ENCODE measurements at places on chromosomes 2 and 18.
A peak's percentile ranks its signal among the peaks of the same experiment; 100 is the strongest.

DNA sequence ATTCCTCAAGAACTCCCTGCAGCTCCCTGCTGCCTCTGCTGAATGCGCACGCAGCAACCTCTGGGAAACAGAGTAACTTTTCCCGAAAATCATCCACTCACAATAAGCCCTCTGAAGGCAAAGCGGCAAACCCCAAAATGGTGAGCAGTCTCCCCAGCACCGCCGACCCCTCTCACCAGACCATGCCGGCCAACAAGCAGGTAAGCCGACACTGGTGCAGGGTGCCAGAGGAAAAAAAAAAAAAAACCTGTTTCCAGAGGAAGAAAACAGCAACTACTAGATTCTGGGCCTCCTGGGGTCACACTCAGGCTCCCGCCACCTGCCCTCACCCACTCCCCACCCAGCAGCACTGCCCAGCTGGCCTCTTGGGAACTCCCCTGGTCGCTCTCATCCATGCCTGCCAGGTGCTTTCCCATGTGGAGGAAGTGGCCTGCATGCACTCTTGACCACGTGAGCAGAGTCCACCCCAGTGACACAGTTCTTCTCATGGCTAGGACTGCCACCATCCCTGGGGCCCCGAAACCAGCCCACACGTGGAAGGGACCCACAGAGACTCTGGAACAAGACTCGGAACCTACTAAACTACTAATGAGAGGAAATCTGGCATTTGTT lies 36.9 kb downstream of the KCTD18 start:
- DNase-seq: no peak

DNA sequence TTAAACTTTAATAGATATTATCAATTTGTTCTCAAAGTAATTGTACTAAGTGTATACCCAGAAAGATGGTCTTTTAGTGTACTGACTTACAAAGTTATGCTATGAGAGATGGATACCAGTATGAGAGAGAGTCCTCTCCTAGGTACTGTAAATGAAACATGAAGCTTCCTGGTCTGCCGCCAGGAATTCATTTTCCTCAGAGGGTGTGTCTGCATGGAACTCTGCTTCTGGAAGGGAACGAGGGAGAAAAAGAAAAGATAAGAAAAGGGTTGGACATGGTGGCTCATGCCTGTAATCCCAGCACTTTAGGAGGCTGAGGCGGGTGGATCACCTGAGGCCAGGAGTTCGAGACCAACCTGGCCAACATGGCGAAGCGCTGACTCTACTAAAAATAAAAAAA lies 2.2 kb upstream of the SSB start:
- no peak for DNase-seq

DNA sequence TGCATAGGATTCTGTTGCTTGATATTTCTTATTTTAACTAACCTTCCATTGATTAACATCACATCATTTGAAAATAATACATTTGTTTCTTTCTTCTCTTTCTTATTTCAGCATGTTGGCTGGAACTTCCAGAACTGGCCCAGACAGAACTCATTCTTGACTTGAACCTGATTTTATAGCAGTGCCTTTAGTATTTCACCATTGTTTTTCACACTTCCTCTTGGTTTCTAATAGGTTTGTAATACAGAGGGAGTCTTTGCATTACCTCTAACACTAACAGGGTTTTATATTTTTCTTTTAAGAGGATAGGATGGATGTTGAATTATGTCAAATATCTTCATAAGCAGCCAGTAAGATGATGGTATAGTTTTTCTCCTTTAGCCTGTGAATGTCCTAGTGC lies 39.2 kb downstream of the SEMA4F start:
- no peak for DNase-seq

GRCh38 chr2:2033691-2034090 lies 289.4 kb upstream of the PXDN start:
- no peak for DNase-seq

DNA sequence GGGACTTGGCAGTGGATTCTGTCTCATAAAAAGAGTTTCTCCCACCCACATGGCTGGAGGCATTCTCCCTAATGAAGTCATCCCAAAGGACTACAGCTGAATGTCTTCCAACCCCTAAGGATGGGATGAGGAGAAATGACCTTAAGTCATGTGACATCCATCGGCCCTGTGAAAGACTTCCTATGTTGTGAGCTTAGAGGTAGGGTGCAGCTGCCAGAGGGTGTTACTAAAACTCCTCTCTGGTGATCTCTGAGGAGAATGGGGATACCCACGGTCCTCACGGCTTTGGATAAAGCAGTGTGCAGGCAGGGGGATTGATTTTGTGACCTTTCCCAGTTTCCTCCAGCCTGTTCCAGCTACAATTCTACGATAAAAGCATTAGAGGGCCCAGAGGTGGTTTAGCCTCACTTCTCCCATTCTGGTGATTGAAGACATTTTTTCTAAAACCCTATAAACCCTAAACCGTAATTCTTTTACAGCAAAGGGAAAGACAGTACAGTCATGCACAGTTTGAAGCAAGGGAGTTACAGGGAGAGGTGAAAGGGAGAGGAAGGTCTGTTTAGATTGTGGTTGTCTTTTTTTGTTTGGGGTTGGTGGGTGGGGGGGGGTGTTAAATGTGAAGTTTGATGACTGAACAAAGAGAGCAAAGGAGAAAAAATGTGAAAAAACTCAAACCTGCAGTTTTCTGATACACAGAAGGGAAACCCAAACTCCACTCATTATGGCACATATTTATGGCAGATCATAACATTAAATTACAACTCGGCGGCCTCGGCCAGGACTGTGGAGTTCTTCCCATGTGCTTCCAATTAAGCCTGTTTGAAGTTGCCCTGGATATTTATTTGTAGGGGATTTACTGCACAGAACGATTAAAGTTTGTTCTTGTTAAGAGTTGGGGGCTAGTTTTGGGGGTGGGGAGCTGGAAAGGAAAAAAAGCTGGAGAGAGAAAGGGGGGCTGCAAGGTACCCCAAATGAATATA lies 26.6 kb upstream of the SLC14A2 start:
- DNase-seq: peak; percentile 78

- no peak for DNase-seq
Observed at GRCh38 chr2:36389577-36389976, 34.0 kb downstream of the CRIM1 start.

- no peak for DNase-seq
Observed at GRCh38 chr2:108868911-108869310, 82.3 kb downstream of the CCDC138 start.

DNA sequence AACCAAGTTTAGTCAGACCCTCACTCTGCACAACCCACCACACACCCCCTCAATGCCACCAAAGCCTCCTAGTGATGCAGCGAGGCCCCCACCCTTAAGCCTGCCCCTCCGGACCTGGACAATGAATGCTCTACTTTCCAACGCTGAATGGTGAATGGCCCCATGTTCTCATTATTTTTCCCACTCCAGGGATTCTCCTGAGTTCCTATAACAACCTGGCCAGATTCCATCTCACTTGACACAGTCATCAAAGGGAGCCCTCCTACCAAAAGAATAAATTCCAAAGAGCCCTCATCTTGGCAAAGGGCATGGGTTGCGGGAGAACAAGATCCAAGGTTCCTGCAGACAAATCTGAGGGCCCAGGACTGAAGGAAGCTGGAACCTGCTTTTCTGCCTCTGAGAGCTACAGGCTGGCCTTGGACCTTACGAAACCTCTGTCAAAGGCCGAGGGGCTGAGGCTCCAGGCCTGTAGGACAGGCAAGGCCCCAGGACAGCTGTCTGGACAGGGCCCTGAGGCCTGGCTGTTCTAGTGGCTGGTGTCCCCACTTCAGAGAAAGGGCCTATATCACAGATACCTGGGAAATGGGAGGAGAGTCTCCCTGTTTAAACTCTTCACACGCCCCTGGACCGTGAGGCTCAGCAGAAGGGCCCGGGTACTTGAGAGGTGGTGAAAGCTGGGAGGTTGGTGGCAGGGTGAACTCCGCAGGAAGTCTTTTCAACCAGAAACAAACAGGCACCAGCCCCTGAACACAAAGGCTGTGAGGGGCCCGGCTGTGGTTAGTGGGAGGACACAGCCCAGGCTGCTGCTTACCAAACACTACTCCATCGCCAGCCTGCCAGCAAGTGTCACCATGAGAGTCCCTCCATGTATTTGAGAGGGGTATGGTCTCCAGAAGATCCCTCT lies 27.3 kb downstream of the SFXN5 start:
- no peak for DNase-seq

DNA sequence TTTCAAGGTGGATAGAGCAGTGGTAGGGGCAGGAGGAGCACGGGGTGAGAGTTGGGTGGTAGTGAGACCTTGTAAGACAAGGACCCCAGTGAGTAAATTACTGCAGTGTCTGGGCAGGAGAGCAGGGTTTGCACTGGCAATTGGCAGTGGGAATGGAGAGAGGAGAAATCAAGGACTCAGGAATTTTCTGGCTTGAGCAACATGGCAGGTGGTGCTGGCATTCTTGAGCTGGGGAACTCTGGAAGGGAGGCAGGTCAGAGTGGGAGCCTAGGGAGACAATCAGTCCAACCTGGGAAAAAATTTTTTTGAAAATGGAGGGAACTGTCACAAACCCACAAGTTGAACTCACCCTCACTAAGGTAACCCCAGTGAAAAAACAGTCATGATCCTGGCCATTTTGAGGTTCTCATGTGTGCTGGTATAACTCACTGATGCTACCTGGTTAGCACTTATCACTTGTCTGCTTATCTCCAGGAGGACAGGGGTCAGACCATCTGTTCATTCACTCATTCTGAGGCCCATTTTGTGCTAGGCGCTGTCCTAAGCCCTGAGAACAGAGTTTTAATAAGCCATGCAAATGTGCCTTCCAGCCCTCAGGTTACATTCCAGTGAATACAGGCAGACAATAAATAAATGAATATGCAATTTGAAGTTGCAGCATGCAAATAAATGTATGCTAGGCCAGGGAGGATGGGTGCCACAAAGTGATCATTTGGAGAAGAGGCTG lies 92.2 kb upstream of the SEC11C start:
- DNase-seq: no peak

GRCh38 chr2:218722419-218722818 lies 11.8 kb downstream of the TTLL4 start:
- DNase-seq: no peak

DNA sequence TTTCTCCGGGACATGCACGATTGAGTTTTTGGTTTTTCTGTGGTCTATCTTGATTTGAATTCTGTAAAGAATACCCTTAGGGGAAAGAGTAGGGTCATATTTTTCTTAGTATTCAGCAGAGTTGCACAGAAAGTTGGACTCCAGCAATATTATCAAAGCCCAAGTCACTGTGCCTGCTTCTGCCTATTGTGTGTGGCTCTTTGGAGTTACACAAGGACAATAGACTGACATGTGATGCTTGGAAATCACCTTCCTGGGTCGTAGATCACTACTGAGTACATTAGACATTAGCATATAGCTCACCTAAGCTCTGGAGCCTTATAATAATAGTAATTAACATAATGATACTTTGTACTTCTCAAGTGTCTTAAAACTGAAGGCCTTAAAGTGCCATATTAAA lies 238.8 kb upstream of the FOSL2 start:
- no peak for DNase-seq

DNA sequence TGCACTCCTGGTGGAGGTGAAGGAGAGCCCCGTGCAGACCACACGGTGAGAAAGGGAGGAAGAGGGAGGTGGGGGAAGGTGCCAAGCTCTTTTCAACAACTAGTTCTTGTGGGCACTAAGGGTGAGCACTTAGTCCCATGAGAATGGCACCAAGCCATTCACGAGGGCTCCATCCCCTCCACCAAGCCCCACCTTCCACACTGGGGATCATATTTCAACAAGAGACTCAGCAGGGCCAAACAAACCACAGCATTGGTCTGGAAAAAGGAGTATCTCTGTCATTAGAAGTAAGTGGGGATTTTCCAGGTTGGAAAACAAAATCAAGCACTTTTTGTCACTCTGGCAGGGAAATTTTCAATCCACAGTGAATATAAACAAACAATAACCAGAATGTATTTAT lies 38.4 kb downstream of the ZAP70 start:
- DNase-seq: peak; percentile 31

- DNase-seq: no peak
Observed at GRCh38 chr2:62217421-62217820, 21.5 kb downstream of the B3GNT2 start.

GRCh38 chr2:193276988-193277387 lies 1082.3 kb upstream of the TMEFF2 start:
- DNase-seq: no peak

- DNase-seq: peak; percentile 51
Observed at GRCh38 chr2:231152800-231153557, 28.1 kb upstream of the HTR2B start.
